ENCODE measurements at places on chromosomes 6 and 20.

- no peak for DNase-seq
Observed at GRCh38 chr20:20637998-20638725, 74.3 kb downstream of the RALGAPA2 start.

GRCh38 chr6:45923831-45924391, 91.7 kb downstream of the CLIC5 start:
- DNase-seq, result no peak

- no peak for DNase-seq
Observed at GRCh38 chr6:50840112-50840810, 21.6 kb downstream of the TFAP2B start.

- no peak for DNase-seq
Observed at GRCh38 chr6:110979565-110980101, 2.2 kb upstream of the RPF2 start.

GRCh38 chr20:18856873-18857272, 43.3 kb downstream of the SCP2D1 start:
- no peak for DNase-seq

- DNase-seq, result no peak
Observed at GRCh38 chr6:152941746-152942145, 41.1 kb downstream of the FBXO5 start.

GRCh38 chr6:75273009-75273408, 11.6 kb downstream of the TMEM30A start:
- DNase-seq, result no peak

DNA sequence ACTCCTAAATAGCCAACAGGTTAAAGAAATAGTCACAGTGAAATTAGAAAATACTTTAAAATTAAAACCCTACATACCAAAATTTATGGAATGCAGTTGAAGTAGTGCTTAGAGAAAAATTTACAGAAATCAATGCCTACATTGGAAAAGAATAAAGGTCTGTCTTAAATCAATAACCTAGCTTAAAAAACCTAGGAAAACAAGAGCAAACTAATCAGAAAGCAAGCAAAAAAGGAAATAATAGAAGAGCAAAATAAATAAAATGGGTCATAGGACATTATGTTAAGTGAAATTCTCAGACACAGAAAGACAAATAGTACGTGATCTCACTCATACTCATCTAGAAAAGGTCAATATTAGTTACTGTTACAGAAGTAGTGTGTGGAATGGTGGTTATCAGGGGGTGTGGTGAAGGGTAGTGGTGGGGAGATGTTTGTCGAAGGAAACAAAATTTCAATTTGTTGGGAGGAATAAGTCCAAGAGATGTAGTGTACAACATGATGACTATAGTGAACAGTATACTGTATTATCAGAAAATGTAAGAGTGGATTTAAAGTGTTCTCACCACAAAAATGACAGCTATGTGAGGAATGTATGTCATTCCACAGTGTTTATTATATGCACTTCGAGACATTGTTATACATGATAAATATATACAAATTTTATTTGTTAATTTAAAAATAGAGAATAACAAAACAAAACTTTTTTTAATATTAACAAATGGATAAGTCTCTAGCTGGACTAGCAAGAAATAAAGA, 423.6 kb downstream of the CDH26 start:
- DNase-seq, result no peak
